ENCODE measurements at places on chromosomes 1 and 21. TPM values are rescaled to one million over a fixed set of nuclear protein-coding genes. Genes with fewer than 3 reads are reported as not detected.

Gene TRABD2B
- total RNA-seq = under 0.01 TPM

Gene COL8A2
- 2.4 TPM for total RNA-seq

Gene PLXNA2
- total RNA-seq = 171 TPM

Gene RNU1-3
- total RNA-seq = under 0.01 TPM

Gene SERPINC1
- not detected for total RNA-seq

Gene SMIM1
- total RNA-seq = 2.3 TPM

Gene PSEN2
- total RNA-seq = 23.4 TPM

Gene ADGRL2
- 191 TPM for total RNA-seq

Gene SLAMF8
- total RNA-seq = not detected

Gene KCNQ4
- total RNA-seq = not detected

Gene LAD1
- total RNA-seq = not detected

Gene SPATA1
- total RNA-seq = 1.1 TPM

Gene NBPF10
- 0.38 TPM for total RNA-seq

Gene AADACL4
- total RNA-seq = not detected

Gene PINK1
- 48.7 TPM for total RNA-seq

Gene OR6N1
- total RNA-seq = not detected

Measured in vein endothelial cell (primary cell).